A673 (cell line): ENCODE measurements at places on chromosomes 3 and 15. TPM values are rescaled to one million over a fixed set of nuclear protein-coding genes. Genes with fewer than 3 reads are reported as not detected.

Gene CCR9
- total RNA-seq: not detected in 2 replicates

- no peak for DNase-seq
- H3K4me1 ChIP-seq: no peaks in the 10 kb centered on the region
- no peaks in the 10 kb centered on the region for H3K27me3 ChIP-seq
- no peak overlapping the region for H3K4me3 ChIP-seq
- H3K27ac ChIP-seq: no peak overlapping the region
- H3K36me3 ChIP-seq: no peaks in the 10 kb centered on the region
These were observed 259.9 kb upstream of the NR2F2 start for GRCh38 chr15:96070636-96071035.

Gene TEX55
- total RNA-seq: not detected in 2 replicates

- H3K27ac ChIP-seq: no peak overlapping the region
- no peaks in the 10 kb centered on the region for H3K4me1 ChIP-seq
- no peaks in the 10 kb centered on the region for H3K27me3 ChIP-seq
- H3K36me3 ChIP-seq: peaks cover 2% of the 10 kb centered on the region
These were observed 103.3 kb upstream of the PRTG start for GRCh38 chr15:55846116-55846707.

DNA sequence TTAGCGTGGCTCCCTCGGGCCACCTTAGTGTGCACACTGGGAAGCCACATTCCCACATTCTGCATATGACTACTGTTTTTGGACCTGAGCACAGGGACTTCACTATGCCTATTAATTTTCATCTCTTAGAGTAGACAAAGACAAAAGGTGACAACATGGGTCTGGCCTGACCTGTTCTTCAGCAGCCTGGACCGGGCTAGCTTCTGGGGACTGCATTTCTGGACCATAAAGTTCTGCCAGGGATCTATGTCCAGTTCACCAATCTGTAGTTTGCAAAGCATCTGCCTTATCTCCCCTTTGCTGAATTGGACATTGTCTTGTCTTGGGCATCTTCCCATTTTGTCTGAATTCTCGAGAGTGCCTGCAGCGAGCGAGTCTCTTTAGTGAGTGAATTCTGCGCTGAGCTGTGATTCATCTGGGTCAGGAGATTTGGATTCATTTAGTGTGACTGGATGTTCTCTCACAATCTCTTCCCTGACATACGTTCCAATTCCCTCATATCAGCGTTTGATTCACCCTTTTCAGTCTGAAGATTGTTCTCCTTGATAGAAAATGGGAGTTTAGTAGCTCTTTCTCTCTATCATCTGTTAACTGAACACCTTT lies 112.2 kb upstream of the PLXNA1 start:
- no peaks in the 10 kb centered on the region for H3K27me3 ChIP-seq
- H3K36me3 ChIP-seq: no peaks in the 10 kb centered on the region
- DNase-seq: no peak
- H3K4me1 ChIP-seq: no peaks in the 10 kb centered on the region
- no peak overlapping the region for H3K4me3 ChIP-seq

Gene CLRN1
- not detected in 2 replicates for total RNA-seq

- H3K27ac ChIP-seq: no peak overlapping the region
- no peak for DNase-seq
- H3K4me1 ChIP-seq: no peaks in the 10 kb centered on the region
- no peak overlapping the region for H3K4me3 ChIP-seq
These were observed 49.1 kb upstream of the LIMD1 start for GRCh38 chr3:45545476-45545875.

DNA sequence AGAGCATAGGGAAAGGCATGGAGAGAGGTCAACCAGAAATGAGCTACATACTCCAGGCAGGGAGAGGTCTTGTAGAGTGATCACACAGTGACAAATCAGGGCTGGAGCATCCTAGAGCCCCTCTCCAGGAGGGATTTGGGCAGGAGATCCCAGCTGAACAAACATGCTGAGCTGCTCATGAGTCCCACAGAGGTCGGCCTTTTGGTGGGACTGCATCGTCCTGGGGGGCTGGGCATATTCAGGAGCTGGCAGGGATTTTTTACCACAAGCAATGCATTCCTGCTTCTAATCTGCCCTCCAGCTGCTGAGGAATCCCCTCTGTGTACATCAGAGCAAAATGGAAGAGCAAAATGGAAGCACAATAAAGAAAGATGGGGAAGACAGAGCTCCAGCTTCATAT lies 94.9 kb downstream of the NTRK3 start:
- no peaks in the 10 kb centered on the region for H3K36me3 ChIP-seq
- no peaks in the 10 kb centered on the region for H3K27me3 ChIP-seq
- no peaks in the 10 kb centered on the region for H3K4me1 ChIP-seq
- H3K4me3 ChIP-seq: no peak overlapping the region

DNA sequence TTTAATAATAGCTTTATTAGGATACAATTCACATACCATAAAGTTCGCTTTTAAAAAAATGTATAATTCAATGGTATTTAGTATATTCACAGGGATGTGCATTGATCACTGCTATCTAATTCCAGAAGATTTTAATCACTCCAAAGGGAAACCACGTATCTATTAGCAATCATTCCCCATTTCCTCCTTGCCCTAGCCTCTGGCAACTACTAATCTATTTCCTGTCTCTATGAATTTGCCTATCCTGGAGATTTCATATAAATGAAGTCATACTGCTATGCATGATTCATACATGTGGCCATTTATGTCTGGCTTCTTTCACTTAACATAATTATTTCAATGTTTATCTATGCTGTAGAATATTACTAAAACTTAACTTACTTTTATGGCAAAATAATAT lies 32.0 kb upstream of the CASR start:
- no peak overlapping the region for H3K4me3 ChIP-seq
- H3K27me3 ChIP-seq: no peaks in the 10 kb centered on the region
- no peak for DNase-seq
- H3K27ac ChIP-seq: no peak overlapping the region
- H3K4me1 ChIP-seq: no peaks in the 10 kb centered on the region

Gene IMPG2
- total RNA-seq: 0.13 TPM in 2 replicates

Gene IQCF5
- not detected in 2 replicates for total RNA-seq

Gene GNAT1
- total RNA-seq: not detected in 2 replicates

DNA sequence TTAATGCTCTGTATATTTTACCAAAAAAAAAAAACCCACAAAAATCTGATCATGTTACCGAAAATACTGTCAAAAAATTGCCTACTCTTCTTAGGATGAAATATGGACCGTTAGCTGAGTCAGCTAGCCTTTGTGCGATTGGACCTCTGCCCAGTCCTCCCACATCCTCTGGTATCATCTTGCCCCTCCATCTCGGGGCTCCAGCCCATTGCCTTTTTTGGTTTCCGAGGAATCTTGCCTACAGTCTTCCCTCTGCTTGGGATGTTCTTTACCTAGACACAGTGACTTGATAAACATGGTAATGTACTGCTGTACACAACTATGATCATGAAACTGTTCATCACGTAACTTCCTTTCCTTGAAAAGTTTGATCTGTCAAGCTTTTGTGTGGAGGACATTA lies 371.4 kb downstream of the SV2B start:
- H3K27ac ChIP-seq: no peak overlapping the region
- H3K27me3 ChIP-seq: no peaks in the 10 kb centered on the region
- peak; percentile 23 for DNase-seq
- no peaks in the 10 kb centered on the region for H3K36me3 ChIP-seq
- no peak overlapping the region for H3K4me3 ChIP-seq

Gene GOLGA8M
- not detected in 2 replicates for total RNA-seq

Gene KCNAB1
- not detected in 2 replicates for total RNA-seq

Gene NANOGP8
- not detected in 2 replicates for total RNA-seq

Gene MED12L
- total RNA-seq: 0.71 and 1.1 TPM in 2 replicates

Gene CGNL1
- total RNA-seq: 0.58 and 1.1 TPM in 2 replicates

DNA sequence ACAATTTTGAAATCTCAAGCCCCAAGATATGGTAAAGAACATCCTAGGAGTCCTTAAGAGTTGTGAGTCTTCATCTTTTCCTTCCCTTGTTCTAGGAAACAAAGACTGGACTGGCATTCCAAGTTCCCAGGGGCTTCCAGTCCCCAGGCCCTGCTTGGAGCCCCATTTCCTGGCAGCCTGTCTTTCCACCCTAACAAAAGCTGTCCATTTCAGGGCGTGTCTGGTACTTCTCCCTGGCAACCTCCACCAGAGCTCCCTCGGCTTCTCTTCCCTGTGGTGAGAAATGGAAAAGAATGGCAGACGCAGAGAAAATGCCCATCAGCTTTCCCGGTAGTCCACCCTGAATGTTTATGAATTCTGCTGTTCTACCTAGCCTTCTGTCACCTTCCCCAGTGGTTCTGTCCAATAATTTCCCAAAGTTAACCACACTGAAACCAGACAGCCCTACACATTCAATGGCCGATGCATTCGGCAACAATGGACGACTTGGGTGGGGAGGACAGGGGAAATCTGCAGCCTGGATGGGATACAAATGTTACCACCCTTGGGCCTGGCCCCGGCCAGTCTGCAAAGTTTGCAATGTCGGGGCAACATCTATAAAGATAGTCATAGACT lies 6.8 kb downstream of the RAB6B start:
- no peaks in the 10 kb centered on the region for H3K36me3 ChIP-seq
- H3K27me3 ChIP-seq: no peaks in the 10 kb centered on the region
- no peak for DNase-seq
- no peak overlapping the region for H3K27ac ChIP-seq

GRCh38 chr3:112860898-112861297 lies 14.2 kb upstream of the CD200R1L start:
- no peak overlapping the region for H3K27ac ChIP-seq
- H3K27me3 ChIP-seq: no peaks in the 10 kb centered on the region
- no peak for DNase-seq
- no peaks in the 10 kb centered on the region for H3K36me3 ChIP-seq
- no peak overlapping the region for H3K4me3 ChIP-seq
- no peaks in the 10 kb centered on the region for H3K4me1 ChIP-seq

DNA sequence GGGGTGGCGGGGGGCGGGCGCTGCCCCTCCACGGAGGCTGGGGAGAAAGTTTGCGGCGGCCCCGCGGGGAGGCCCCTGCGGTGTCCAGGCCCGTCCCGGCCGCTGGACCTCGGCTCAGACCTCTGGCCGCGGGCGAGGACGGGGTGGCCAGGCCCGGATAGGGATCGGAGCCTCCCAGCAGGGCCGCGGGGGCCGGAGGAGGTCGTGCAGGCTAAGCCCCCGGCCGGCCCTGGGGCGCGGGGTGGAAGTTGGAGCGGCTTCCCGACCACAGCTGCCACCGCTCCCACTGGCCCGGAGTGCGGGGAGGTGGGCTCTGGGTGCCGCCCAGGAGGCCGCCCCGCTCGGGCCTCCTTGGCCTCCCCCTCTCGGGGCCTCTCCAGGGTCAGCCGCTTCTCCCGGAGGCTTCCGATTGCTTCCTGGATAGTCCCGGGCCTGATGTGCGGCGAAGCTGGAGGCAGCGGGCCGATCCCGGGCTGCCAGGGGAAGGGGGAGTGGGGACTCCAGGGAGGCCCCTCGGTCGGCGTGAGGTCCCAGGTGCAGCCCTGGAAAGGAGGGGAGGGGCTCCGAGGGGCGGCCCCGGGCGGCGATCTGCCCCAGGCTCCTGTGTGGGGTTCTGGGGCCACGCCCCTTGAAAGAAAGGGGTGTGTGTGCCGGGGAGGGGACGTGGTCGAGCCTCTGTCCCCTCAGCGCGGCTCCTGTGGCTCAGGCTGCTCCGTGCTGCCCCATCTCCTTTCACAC lies 907 bp downstream of the PLXNA1 start:
- peak; percentile 25 for DNase-seq
- peaks cover 21% of the 10 kb centered on the region for H3K4me1 ChIP-seq
- H3K4me3 ChIP-seq: peak overlapping the region; percentile 77
- H3K36me3 ChIP-seq: no peaks in the 10 kb centered on the region
- peak overlapping the region; percentile 71 for H3K27ac ChIP-seq
